T-helper 17 cell (primary cell): ENCODE measurements at places on chromosomes 6 and 20. TPM values are rescaled to one million over a fixed set of nuclear protein-coding genes. Genes with fewer than 3 reads are reported as not detected.

- H3K36me3 ChIP-seq: peaks cover 5% of the 10 kb centered on the region
- H3K4me1 ChIP-seq: peaks cover 9% of the 10 kb centered on the region
- no peak for DNase-seq
- H3K27ac ChIP-seq: no peak overlapping the region
- H3K4me3 ChIP-seq: no peak overlapping the region
Observed at GRCh38 chr20:44171775-44172571, 15.0 kb downstream of the JPH2 start.

DNA sequence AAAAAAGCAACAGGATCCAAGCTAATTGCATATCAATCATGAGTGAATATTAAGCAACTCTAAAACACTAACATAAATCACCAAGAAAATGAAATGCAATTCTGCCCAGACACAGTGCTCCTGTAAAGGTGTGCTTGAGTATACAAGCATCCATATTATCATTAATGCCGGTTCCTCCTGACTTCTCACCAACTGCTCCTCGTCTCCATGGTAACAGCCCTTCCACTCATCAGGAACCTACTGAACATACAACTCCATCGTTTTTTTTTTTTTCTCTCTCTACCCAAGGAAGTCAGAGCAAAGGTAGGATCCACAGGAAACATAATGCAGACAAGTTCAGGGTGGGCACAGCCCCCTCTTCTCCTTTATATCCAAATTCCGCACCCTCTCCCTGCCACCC lies 12.4 kb downstream of the GABBR1 start:
- no peak overlapping the region for H3K4me3 ChIP-seq
- peaks cover 30% of the 10 kb centered on the region for H3K4me1 ChIP-seq
- no peak for DNase-seq
- no peaks in the 10 kb centered on the region for H3K27me3 ChIP-seq

- no peak overlapping the region for H3K4me3 ChIP-seq
- H3K36me3 ChIP-seq: no peaks in the 10 kb centered on the region
- H3K27ac ChIP-seq: no peak overlapping the region
- H3K27me3 ChIP-seq: no peaks in the 10 kb centered on the region
Observed at GRCh38 chr6:162699961-162700360, 27.6 kb downstream of the PRKN start.

The CDH4 gene
- 0.55 TPM for total RNA-seq

- H3K4me3 ChIP-seq: no peak overlapping the region
- peaks cover 34% of the 10 kb centered on the region for H3K4me1 ChIP-seq
- H3K27me3 ChIP-seq: no peaks in the 10 kb centered on the region
- DNase-seq: no peak
- H3K36me3 ChIP-seq: peaks cover 2% of the 10 kb centered on the region
- no peak overlapping the region for H3K27ac ChIP-seq
Observed at GRCh38 chr6:37940074-37940847, 120.7 kb downstream of the ZFAND3 start.

The CDC40 gene
- 28.6 TPM for total RNA-seq

GRCh38 chr6:37298958-37299357 lies 41.0 kb upstream of the TMEM217 start:
- H3K36me3 ChIP-seq: peaks cover 6% of the 10 kb centered on the region
- H3K27ac ChIP-seq: no peak overlapping the region
- H3K4me1 ChIP-seq: peaks cover 10% of the 10 kb centered on the region
- H3K4me3 ChIP-seq: no peak overlapping the region

- no peaks in the 10 kb centered on the region for H3K4me1 ChIP-seq
- H3K27me3 ChIP-seq: peaks cover 6% of the 10 kb centered on the region
- H3K4me3 ChIP-seq: no peak overlapping the region
- no peaks in the 10 kb centered on the region for H3K36me3 ChIP-seq
- H3K27ac ChIP-seq: no peak overlapping the region
Observed at GRCh38 chr20:63238514-63239125, 2.9 kb downstream of the BIRC7 start.

- no peaks in the 10 kb centered on the region for H3K36me3 ChIP-seq
- H3K4me1 ChIP-seq: peaks cover 7% of the 10 kb centered on the region
- no peak overlapping the region for H3K27ac ChIP-seq
- no peak overlapping the region for H3K4me3 ChIP-seq
- DNase-seq: no peak
Observed at GRCh38 chr20:38354227-38354626, 7.9 kb downstream of the LBP start.

The TRIM15 gene
- total RNA-seq: not detected

DNA sequence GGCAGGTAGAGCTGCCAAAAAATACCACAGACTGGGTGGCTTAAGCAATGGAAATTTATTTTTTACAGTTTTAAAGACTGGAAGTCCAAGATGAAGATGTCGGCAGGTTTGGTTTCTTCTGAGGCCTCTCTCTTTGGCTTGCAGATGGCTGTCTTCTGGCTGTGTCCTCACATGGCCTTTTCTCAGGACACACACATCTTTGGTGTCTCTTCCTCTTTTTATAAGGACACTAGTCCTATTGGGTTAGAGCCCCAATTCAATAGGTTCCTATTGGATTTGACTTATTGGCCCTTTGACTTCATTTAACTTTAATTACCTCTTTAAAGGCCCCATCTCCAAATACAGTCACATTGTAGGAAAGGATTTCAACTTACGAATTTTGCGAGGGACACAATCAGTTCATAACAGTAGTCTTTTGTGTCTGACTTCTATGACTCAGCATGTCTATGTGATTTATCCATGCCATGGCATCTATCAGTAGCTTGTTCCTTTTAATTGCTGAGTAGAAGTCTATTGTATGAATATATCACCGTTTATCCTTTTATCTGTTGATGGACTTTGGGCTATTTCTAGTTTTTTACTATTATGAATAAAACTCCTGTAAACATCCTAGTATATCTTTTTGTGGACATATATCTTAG lies 11.0 kb upstream of the TCP11 start:
- no peaks in the 10 kb centered on the region for H3K36me3 ChIP-seq
- H3K27me3 ChIP-seq: peaks cover 23% of the 10 kb centered on the region
- no peak for DNase-seq

The SLC35B2 gene
- 15.2 TPM for total RNA-seq

DNA sequence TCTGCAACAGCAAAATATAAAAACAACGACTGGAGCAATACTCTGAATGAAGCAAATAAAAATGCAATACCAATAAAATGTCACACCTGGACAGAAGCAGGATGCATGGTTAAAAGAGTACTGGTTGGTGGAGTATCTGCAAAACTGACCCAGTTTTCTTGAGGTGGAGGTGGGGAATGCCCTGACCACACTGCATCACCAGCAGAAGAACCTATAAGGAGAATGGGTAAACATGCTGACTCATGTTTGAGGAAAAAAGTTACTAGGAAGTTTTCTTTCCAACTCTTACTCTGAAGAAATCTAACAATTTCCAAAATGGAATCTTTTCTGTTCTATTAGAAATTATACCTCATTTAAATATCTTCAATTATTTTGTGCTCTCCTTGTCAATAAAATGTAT lies 43.6 kb downstream of the REPS1 start:
- H3K4me3 ChIP-seq: no peak overlapping the region
- no peak for DNase-seq
- peaks cover 2% of the 10 kb centered on the region for H3K36me3 ChIP-seq
- no peaks in the 10 kb centered on the region for H3K27me3 ChIP-seq
- peak overlapping the region; percentile 91 for H3K27ac ChIP-seq

The BANF2 gene
- not detected for total RNA-seq

The DDAH2 gene
- total RNA-seq: 4.7 TPM

- H3K27me3 ChIP-seq: no peaks in the 10 kb centered on the region
- no peak for DNase-seq
Observed at GRCh38 chr20:875115-875514, 41.0 kb downstream of the ANGPT4 start.

DNA sequence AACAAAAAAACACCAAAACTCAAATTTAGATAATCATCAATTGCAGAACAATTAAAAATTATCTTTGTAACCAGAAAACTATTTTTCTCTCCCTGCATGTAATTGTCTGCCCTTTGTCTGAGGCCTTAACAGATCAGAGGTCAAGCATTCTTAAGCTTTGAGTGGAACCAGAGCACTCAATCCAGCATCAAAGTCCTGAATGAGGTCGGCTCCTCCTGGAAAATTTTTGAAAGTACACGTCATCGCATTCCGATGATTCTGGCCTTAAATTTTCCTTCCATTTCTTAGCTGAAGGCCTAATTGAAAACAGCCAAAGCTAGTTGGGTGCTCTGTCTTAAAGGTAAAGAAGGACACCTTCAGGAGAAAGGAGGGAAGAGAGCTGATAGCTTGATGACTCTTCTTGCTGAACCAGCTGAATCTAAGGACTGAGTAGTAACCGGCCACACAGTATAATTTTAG lies 510.2 kb upstream of the SULF2 start:
- no peak overlapping the region for H3K27ac ChIP-seq
- H3K36me3 ChIP-seq: no peaks in the 10 kb centered on the region
- DNase-seq: no peak
- H3K4me3 ChIP-seq: no peak overlapping the region
- H3K4me1 ChIP-seq: no peaks in the 10 kb centered on the region
- H3K27me3 ChIP-seq: peaks cover 72% of the 10 kb centered on the region

The SLC17A3 gene
- total RNA-seq: 1.3 TPM

GRCh38 chr20:62928246-62928939 lies 2.1 kb upstream of the DIDO1 start:
- H3K4me3 ChIP-seq: peak overlapping the region; percentile 96
- no peaks in the 10 kb centered on the region for H3K27me3 ChIP-seq
- peak overlapping the region; percentile 93 for H3K27ac ChIP-seq
- no peaks in the 10 kb centered on the region for H3K36me3 ChIP-seq
- H3K4me1 ChIP-seq: peaks cover 45% of the 10 kb centered on the region
- DNase-seq: no peak

The LSM2 gene
- 20.9 TPM for total RNA-seq

- H3K27ac ChIP-seq: no peak overlapping the region
- H3K4me1 ChIP-seq: peaks cover 2% of the 10 kb centered on the region
- no peaks in the 10 kb centered on the region for H3K27me3 ChIP-seq
- no peak overlapping the region for H3K4me3 ChIP-seq
Observed at GRCh38 chr6:47009583-47009982, 32.5 kb downstream of the ADGRF1 start.

GRCh38 chr6:148445116-148445515 lies 102.5 kb downstream of the SASH1 start:
- H3K4me1 ChIP-seq: peaks cover 26% of the 10 kb centered on the region
- no peak for DNase-seq
- H3K27ac ChIP-seq: no peak overlapping the region
- no peak overlapping the region for H3K4me3 ChIP-seq
- peaks cover 2% of the 10 kb centered on the region for H3K27me3 ChIP-seq

DNA sequence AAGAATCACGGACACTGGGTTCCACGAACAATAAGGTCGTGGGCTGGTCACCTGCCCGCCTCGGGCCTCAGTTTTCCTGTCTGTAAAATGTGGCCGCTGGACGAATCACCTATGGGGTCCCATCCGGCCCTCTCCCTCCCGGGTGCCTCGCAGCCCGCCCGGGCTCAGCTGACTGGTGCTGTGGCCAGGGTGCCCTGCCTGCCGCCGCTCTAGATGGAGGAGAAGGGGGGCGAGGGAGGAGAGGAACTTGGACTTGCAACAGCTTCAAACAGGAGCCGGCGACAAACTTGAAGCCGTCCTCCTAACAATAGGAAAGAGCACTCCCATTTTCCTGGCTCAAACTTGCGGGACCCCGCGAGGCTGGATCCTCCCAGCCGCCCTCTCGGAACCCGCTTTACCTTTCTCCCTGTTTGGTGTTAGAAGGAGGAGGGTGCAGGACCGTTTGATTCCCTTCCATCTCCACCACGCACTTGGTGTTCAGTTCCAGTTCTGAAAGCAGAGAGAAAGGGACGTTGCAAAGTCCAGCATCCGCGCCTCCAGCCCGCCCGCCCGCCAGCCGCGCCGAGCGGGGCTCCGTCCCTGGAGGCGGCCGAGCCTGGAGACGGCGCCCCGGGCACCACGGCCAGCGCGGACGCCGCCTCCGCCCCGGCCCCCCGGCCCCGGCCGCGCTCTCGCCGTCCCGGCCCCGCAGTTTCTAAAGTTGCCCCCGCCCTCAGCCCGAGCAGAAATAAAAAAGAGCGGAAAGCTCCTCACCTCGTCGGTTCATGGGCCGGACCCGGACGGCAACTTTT lies 584 bp downstream of the KIF13A start:
- H3K4me3 ChIP-seq: peak overlapping the region; percentile 63
- DNase-seq: no peak
- H3K27me3 ChIP-seq: peaks cover 68% of the 10 kb centered on the region
- H3K4me1 ChIP-seq: peaks cover 19% of the 10 kb centered on the region

The LY6G5C gene
- total RNA-seq: 3.8 TPM

- no peak overlapping the region for H3K27ac ChIP-seq
- peaks cover 4% of the 10 kb centered on the region for H3K27me3 ChIP-seq
- no peaks in the 10 kb centered on the region for H3K36me3 ChIP-seq
- H3K4me3 ChIP-seq: no peak overlapping the region
Observed at GRCh38 chr6:44681761-44682160, 294.3 kb downstream of the CDC5L start.

The HLA-DRA gene
- 80.9 TPM for total RNA-seq

DNA sequence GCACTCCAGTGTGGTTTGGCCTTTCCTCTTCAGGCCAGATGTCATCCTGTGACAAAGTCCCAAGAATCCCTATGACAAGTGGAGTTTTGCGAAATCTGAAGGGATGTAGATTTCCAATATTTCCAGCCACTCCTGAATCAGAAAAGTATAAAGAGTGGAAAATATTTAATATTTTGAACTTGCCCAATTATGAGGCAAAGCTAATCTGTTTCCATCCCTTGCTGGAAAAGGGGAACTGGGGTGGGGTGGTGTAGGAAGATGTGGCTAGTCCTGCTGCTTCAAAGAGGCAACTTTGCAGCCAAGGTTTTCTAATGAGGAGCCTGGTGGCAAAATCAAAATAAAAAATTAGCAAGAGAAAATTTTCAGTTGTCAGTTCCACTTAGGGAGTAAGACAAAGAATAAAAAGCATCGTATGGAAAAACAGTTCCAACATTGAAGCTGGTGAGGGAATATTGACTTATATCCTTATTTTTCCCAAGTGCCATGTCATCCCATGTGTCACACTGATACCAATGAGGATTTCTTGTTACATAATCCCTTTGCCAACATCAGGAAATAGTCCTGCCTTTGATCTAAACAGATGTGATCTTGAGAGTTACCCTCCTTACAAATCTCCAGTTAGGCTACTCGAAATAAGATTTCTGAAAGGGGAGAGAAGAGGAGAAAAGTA lies 480.0 kb upstream of the JARID2 start:
- H3K4me3 ChIP-seq: no peak overlapping the region
- H3K27ac ChIP-seq: no peak overlapping the region
- peaks cover 3% of the 10 kb centered on the region for H3K27me3 ChIP-seq
- peaks cover 4% of the 10 kb centered on the region for H3K4me1 ChIP-seq

GRCh38 chr20:40757087-40757486 lies 68.1 kb upstream of the MAFB start:
- no peaks in the 10 kb centered on the region for H3K27me3 ChIP-seq
- peak overlapping the region; percentile 43 for H3K4me3 ChIP-seq
- H3K36me3 ChIP-seq: no peaks in the 10 kb centered on the region
- H3K4me1 ChIP-seq: peaks cover 27% of the 10 kb centered on the region
- no peak for DNase-seq

DNA sequence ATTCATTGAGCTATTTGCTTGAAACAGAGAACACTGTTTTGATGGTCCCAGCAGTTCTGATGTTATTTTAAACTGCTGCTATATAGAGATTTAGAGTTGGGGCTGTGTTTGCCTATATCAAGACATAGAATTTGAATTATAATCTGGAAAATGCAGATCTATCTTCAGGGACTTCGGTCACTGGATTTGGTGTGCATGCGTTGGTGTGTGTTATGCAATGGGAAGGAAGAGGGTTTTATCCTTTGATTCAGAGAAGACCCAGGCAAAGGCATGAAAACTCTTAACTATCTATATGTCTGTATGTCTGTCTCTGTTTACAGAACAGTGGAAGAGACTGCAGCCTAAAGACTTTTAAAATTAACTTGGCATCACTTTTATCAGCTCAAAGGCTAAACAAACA lies 2.0 kb downstream of the ADGRB3 start:
- peaks cover 30% of the 10 kb centered on the region for H3K4me1 ChIP-seq
- no peak overlapping the region for H3K27ac ChIP-seq
- no peaks in the 10 kb centered on the region for H3K36me3 ChIP-seq
- H3K27me3 ChIP-seq: peaks cover 66% of the 10 kb centered on the region
